Right renal cortex interstitium (tissue), 3 donors: ENCODE measurements at places on chromosomes 7 and 10. TPM values are rescaled to one million over a fixed set of nuclear protein-coding genes. Genes with fewer than 3 reads are reported as not detected.

Gene AKR1B1
- polyA plus RNA-seq: 120 TPM

Gene BAIAP2L1
- polyA plus RNA-seq: 13.5 TPM

DNA sequence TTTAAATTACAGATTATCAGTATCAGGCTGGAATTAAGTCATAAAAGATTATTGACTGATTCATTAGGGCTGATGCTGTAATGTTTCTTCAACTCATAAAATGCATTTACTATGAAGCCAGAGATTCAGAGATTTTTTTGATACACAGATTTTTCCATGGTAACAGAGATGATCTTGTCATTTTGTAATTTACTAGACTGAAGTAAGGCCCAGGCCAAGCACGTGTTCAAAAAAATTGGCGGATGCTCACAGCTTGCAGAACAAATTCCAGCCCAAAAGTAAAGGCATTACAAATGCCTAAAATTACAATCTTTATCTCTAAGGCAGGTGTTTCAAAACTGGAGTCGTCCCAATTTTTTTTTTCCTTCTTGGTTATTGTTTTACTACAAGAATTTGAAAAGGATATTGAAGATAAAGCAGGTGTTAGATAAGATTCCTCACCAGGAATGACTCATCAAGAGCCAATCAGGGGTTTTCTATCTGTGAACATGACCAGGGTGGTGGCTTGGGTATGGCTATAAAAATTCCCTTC is 78.4 kb upstream of the MEOX2 start:
- DNase-seq: no peak

- no peak for DNase-seq
Observed at GRCh38 chr10:89257581-89257980, 6.0 kb upstream of the LIPA start.

GRCh38 chr7:101633511-101633910 is 4.4 kb upstream of the MYL10 start:
- no peak for DNase-seq
